ENCODE measurements at places on chromosomes 11 and 22.

DNA sequence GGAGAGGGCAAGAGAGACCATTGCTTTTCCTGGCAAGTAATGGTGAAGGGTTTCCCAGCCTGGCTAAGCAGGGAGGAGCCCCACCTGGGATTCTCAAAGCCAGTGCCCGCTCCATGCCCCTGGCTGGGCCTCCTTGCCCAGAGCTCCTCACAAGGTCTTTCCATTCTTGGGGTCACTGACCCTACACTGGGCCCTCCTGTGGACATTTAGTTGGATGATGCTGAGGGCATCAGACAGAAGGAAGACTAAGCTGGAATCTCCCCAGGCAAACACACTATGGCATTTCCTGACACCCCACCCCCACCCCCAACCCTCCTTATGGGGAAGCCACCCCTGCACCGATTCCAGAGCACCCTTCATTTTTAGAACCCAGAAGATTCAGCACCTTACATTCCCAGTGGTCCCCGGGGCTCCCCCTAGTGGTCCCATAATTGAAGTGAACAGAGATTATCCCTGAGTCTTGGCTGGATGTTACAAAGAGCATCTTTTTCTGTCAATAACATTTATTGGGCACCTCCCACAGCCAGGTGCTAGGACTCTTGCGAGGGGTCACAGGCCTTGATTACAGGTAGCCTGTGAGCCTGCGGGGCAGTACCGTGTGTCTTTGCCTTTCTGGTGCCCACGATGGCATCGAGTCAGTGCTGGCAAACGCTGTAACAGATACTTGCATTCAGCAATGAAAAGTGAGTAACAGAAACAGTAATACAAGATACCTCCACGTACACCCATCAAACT is 548.5 kb downstream of the BUD13 start:
- DNase-seq, result peak; percentile 67

DNA sequence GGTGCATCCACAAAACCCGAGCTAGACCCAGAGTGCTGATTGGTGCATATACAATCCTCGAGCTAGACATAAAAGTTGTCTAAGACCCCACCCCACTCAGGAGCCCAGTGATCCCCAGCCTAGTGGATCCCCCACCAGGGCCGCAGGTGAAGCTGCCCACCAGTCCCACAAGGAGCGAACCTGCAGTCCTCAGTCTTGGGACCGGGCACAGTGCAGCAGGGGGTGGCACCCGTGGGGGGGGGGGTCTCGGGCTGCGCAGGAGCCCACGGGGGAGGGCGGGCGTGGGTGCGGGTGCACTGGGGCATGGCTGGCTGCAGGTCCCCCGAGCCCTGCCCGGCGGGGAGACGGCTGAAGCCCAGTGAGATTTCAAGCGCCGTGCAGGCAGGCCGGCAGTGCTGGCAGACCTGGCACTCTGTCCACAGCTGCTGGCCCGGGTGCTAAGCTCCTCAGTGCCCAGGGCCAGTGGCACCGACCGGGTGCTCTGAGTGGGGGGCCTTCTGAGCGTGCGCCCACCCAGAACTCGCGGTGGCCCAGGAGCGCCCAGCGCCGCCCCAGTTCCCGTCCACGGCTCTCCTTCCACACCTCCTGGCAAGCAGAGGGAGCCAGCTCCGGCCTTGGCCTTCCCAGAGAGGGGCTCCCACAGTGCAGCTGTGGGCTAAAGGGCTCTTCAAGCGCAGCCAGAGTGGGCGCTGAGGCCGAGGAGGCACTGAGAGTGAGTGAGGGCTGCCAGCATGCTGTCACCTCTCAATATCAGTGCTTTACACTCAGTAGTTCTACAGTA is 989.1 kb downstream of the FAM181B start:
- DNase-seq, result no peak

DNA sequence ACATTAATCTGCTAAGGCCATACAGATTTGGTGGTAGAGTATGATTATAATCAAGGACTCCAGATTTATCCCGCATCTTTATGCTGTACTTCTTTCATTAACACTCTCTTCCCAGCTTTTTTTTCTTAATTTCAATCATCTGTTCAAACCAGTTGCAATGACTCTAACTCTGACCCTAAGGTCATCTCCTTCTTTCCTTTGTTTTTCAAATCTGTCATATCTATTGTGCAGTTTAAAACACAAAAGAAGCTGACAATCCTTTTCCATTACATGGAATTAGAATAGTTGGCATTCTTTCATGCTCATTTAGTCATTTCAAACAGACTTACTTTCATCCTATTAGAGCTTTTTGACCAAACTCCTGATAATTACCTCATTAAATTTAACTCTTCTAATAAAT is 53.6 kb upstream of the GRM5 start:
- DNase-seq, result no peak

DNA sequence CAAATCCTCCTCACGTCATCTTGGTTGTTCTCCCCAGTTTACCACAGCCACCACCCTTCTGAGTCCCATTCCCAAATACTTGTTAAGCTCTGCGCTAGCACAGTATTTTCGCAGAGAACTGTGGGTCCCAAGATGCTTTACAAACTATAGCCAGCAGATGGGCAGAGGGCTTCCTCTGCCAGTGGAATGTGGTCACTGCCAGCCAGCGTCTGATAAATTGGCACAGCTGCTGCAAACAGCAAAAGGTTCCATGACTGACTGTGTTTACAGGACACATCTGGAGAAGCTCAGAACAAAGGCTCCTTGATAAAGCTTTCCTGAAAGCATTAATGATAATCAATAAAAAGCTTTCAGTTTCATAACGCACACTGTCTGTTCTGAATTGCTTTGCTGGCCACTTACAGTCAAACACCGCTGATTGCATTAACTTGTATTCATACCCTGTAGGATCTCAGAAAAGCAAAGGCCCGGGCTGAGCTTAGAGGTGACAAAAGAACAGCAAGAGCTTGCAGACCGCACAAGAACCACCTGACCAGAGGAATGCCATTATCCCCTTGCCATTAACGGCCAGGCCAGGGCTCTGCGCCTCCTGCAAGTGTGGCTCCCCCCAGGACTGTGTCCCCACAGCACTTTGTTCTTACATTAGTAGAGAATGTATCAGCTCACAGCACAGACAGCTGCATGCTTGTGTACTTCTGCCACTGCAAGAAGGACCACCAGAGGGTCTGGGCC is 120.6 kb downstream of the MICAL3 start:
- DNase-seq, result no peak

- no peak for DNase-seq
Measured at GRCh38 chr11:128728767-128729587, 35.1 kb downstream of the FLI1 start.

DNA sequence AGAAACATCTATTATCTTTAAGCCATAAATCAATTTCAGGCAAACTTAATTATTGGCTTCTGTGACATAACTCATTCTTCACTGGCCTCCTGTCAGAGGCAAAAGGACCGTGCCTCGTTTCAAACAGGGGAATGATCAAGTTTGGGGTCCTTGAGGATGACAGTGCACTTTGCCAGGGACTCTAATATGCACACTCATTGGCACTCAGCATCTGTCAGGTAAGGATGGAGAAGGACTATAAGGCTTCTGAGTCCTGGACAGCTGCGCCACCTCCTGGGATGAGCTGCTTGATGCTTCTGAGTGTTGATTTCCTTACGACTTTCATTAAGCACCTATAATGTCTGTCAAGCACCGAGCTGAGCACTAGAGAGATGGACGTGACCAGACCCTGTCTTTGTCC is 20.2 kb downstream of the BPIFC start:
- no peak for DNase-seq

DNA sequence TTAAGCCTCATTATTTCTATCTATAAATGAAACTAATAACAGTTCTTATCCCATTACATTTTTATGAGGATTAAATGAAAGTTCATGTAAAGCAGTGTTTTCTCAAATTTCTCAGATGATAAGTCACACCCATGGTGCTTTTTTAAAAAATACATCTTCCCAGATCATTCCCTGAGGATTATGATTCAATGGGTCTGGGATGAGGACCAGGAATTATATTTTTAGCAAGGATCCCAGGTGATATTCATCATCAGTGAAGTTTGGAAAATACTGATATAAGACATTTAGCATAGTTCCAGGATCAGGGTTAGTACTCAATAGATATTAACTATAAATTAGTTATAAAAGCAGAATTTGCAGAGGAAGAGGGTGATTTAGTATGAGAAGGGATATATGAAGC is 89.1 kb downstream of the BBOX1 start:
- no peak for DNase-seq

DNA sequence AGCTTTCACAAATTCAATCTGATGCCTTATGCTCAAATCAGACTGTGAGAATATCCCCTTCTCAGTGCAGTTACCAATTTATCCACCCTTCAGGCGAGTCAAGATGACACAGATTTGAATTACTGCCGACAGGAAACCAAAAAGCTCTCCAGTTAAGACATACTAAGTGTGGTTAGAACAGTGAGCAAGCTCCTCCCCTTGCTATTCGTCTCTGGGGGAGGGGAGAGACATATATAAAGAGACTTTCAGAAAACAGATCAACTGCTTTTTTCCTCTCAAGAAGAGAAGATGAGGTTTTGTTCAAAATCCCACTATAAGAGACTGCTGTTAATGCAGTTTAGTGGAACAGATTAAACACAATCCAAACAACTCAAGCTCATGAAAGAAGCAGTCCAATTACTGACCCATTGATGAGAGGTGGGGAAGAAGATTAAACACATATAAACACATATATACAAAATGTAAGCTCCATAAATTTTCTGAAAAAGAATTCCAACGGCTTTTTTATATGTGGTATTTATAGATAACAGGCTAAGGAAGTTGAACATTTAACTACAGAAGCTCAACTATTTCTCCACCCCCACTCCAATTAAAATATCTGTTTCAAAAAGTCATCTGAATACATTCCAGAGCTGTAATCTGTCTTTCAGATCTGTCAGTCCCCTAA is 102.7 kb downstream of the MRTFA start:
- DNase-seq, result no peak

DNA sequence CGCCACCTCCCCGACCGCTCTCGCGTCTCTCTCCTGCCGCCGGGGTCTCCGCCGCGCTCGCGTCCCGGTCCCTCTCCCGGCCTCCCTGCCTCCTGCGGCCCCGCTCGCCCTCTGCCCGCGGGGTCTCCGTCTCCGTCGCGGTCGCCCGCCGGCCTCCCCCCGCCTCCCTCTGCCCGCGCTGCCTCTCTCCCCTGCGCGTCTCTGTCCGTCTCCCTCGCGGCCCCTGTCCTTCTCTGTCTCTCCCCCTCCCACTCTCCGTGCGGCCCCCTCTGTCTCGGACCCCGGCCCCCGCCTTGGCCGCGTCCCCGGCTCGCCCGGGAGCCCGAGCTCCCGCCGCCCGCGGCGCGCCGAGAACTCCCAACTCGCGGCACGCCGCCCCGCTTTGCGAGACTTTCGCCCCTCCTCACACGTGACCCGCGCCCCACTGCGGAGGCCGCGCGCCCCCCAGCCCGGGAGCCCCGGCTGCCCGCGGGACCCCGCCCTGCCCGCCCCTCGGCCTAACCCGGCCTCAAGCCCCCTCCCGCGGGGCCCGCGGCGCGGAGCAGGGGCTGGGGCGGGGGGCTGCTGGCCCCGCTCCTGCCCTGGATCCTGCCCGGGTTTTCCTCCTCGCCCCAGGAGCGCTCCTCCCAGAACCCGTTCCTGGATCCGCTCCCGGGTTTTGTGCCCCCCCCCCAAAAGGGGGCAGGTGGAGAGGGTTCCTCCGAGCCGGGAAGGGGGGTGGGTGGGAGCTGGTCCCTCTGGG is 702 bp upstream of the KCNJ4 start:
- no peak for DNase-seq

DNA sequence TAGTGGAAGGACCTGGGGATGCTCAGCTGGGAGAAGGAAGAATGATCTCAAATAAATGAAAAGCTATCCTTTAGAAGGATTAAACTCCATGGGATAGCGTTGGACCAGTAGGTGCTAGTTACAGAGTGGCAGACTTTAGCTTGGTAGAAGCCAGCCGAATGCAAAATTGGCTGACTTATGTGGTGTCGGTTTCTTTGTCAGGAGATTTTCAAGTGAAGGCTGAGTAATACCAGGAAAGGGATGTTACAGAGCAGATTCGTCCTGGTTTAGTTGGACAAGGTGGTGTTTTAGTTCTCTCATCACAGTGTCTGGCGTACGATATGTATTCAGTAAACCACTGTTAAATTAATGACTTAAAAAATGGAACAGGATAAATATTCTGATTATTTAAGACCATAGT is 26.0 kb downstream of the FDX1 start:
- DNase-seq, result no peak

DNA sequence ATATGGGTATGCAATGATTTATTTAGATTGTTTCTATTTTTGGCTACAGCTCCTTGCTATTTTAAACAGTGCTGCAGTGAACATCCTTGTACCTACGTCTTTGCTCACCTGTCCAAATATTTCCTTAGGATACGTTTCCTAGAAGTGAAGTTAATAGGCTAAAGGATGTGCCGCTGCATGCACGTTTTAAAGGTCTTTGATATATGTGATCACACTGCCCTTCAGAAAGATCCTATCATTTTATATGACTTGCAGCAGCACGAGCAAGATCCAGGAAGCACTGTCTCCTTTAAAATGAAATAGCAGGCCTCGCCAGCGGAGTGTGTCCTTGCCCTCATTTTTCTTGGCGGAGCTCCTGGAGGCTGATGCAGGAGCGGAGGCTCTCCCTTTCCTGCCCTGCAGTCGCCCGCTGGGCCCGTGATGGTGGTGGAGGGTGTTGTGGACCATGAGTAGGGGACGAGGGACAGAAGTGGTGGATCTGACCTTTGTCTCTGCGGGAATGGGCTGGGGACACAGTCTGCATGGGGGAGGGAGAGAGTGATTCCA is 19.4 kb downstream of the RPS6KA4 start:
- DNase-seq, result no peak

DNA sequence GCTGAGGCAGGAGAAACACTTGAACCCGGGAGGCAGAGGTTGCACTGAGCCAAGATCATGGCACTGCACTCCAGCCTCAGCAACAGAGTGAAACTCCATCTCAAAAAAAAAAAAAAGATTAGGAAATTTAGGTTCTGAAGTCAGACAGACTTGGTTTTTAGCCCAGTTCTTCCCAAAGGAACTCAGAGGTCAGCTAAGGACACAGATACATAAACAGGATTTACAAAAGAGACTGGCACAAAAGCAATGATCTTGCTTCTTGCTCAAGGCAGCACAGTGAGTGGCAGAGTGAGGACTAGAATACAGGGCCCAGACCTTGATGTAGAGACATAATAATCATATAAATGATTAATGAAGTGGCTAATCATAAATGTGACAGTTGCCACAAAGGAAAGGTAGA is 25.4 kb upstream of the RRAS2 start:
- no peak for DNase-seq

DNA sequence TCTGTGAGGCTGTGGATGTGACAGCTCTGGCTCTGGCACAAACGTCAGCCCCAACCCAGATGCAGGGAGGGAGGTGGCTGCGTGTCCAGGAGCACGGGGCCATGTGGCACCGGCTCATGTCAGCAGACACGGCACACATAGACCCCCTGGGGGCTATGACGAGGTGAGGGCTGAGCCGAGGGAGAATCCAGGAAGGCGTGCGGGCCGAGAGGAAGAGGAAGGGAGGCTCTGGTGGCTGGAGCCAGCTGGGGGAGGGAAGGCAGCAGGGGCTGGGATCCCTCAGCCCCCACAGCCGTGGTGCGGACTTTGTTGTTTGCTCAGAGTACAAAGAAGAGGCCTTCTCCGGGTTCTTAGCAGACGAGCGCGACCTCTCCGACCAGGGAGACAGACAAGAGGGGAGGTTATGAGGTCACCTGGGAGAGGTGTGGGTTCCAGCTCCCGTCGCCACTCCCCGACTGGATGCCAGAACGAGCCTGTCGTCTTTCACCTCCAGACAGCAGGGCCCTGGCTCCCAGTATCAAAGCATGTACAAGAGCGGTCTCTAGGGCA is 46.1 kb downstream of the CDKN1C start:
- DNase-seq, result no peak
